ENCODE measurements at places on chromosomes 4 and X.

GRCh38 chr4:6746721-6747293 is 30.8 kb downstream of the BLOC1S4 start:
- no peak for DNase-seq

GRCh38 chrX:72115380-72115779 is 16.3 kb downstream of the RTL5 start:
- no peak for DNase-seq

DNA sequence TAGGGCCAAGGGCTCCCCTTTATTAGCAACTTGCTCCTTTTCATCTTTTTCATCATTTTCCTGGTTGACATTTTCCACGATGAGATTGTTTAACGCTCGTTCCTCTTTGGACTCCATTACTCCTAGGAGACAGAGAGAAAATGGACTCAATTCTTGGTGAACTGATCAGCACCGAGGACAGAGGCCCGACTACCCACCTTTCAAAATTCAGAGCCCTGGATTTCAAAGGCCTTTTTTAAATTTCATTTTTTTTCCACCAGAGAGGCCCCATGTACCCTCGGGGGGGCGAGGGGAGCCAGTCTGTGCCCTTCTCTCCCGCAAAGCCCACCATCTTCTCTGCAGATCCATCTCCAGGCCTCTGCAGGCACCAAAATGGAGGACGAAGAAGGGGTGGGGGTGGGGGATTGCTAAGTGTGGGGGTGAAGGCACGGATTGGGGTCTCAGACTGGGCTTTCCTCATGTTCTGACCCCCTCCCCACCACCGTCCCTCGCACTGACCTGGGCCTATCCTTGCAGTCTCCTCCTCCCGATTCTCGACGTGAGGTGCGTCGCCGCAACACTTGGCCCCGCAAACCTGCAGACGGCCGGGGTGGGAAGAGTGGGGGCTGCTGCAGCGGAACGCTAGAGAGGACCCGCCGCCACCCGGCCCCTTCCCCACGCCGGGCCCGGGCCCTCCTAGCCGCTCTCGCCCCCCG is 783 bp downstream of the BEX2 start:
- DNase-seq = no peak

GRCh38 chrX:9644335-9644734 is 121.3 kb downstream of the GPR143 start:
- no peak for DNase-seq

DNA sequence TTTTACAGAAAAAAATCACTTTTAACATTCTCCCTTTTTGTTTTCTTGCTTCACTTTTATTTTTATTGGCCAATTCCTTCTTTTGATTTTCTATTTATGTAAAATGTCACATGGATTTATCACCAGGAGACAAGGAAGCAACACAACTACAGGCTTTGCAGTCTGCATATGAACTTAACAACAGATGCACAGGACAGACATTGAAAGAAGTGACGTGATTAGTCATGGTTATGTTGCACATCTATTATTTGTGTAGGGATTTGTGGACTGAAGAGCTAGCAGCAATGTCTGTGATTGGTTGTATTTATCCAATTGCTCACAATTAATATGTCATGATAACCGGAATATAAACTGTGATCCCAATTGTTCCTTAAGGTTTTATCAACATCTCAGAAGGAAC is 147.8 kb upstream of the KLF3 start:
- no peak for DNase-seq

- no peak for DNase-seq
Measured at GRCh38 chrX:63809173-63809572, 24.2 kb upstream of the ARHGEF9 start.

GRCh38 chr4:26174027-26174426 is 146.8 kb upstream of the RBPJ start:
- no peak for DNase-seq

- DNase-seq = no peak
Measured at GRCh38 chrX:83509254-83509801, 1.2 kb downstream of the POU3F4 start.

GRCh38 chr4:156677131-156677531 is 294.5 kb downstream of the PDGFC start:
- no peak for DNase-seq

- no peak for DNase-seq
Measured at GRCh38 chrX:5644776-5645175, 583.9 kb downstream of the NLGN4X start.

Data from stimulated activated CD4-positive, alpha-beta T cell treated with anti-CD3 and anti-CD28 coated beads, Interleukin-1b, Interleukin-23, amount 100 ng/mL, for 4 hours (primary cell).